ENCODE measurements at places on chromosomes 5 and 9.
A peak's percentile ranks its signal among the peaks of the same experiment; 100 is the strongest.

DNA sequence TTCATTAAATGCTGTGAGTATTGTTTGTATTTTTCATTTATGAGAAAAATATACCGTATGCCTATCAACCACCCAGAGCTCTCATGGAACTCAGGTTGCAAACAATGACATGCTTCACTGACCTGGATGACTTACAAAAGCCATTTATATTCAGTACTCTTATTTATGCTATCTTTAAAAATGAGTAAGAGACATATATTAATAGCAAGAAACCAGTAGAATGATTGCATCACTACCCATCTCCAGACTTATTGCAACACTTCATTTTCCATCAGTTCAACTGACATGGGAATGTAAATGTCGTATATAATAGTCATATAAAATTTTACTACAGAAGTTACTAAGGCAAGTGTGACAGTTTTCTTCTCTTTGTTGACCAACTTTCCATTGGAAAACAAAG lies 69.1 kb downstream of the OTP start:
- DNase-seq: no peak

DNA sequence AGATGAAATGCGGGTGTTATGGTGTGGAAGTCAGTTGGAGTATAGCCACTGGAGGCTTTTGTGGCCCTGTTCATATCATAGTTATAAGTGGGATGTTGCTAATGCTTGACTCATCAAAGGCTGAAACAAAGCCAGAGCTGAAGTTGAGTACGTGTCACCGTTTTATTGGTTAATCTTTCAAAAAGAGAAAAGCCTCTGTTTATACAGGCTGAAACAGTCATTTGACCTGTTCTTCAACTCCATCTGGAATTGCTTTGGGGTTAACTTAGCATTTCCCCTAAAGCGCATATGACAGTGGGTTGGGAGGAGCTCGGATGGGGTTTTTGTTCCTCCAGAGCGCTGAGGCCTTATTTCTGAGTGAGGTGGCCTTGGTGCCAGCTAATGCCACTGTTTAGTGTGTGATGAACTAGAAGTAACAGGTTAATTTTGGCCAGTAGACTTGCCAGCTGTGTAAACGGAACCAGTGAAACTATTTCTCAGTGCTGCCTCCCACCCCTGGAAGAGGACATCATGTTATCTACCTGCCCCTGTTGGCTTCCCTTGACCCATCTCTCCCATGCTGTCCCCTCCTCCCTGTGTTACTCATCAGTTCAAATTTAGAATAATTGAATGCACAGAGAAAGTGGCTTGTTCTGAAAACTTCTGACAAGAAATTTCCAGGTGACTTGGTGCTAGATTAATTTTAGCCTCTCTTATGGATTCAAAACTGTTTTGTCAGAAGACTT lies 34.2 kb downstream of the MTAP start:
- no peak for DNase-seq

DNA sequence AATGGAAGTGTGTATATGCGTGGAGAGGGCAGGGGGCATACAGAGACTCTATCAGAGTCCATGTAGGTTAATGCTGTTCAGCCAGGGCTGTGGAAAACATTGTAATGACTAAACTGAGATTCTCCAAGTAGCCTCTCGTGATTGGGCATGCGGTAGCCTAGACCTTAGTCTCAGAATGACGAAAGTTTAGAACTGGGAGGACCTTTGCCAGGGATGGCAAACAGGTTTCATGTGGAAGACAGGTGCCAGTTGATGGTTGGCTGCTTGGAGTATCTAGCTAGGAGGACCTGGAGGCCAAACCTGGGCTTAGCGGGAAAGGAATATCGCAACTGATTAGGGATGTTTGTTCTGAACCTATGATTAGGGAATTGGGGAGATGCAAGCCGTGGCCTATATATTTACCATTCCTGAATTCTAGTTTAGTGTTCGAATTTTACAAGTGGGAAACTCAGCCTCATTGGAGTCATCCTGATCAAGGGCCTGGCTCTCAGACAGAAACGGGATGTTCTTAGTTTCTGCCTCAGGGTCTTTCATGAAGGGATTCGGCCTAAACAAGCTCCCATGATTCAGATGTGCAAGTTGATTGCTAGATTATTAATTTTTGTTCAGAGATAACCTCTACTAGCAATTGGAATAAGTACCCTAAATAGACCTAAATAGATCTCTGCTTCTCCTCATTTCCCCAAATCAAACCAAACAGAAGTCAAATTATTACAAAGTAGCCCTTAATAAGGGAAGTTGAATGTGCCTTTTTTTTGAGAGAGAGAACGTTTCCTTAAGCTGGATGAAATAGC lies 26.8 kb upstream of the TJP2 start:
- no peak for DNase-seq

GRCh38 chr5:16570121-16570815 lies 46.5 kb downstream of the RETREG1 start:
- no peak for DNase-seq

- no peak for DNase-seq
These were observed 401.3 kb downstream of the ENC1 start for GRCh38 chr5:74239261-74239660.

- DNase-seq: no peak
These were observed 88.7 kb upstream of the PHF24 start for GRCh38 chr9:34869390-34869789.

GRCh38 chr5:139335811-139336210 lies 5.8 kb upstream of the PAIP2 start:
- DNase-seq: no peak

GRCh38 chr9:135986605-135987004 lies 25.4 kb upstream of the UBAC1 start:
- DNase-seq: no peak

DNA sequence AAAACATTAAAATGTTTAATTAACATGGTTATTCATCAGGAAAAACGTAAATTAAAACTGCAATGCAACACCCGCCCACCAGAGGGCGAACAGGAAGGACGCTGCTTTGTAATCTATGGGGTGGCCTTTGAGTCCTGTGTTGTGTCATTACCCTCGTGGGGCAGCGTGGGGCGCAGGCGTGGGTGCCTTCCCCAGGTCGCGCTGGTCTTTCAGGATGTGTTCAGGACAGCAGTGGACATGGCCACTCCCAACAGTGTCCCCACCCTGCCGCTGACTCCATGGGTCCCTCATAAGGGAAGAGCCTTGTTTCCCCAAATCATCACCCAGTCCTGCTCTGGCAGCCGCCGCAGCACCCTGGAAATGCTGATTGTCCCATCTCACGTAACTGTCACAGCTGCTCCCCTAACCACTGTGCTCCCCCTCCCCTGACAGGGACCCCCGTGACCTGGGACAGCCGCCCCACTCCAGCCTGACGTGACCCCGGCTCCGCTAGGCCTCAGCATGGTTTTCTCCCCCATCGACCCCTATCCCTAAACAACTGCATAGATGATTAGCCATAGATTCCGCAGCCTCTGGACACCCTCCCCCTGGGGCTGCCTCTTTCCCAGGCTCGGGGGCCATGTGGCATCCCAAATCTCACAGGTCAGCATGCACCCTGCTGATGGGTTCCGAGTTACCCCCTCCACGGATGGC lies 36.4 kb downstream of the GLT6D1 start:
- peak; percentile 61 for DNase-seq

- no peak for DNase-seq
These were observed 95.6 kb downstream of the MLLT3 start for GRCh38 chr9:20526500-20527319.

- DNase-seq: no peak
These were observed 480.0 kb downstream of the CCDC171 start for GRCh38 chr9:16032799-16033198.

DNA sequence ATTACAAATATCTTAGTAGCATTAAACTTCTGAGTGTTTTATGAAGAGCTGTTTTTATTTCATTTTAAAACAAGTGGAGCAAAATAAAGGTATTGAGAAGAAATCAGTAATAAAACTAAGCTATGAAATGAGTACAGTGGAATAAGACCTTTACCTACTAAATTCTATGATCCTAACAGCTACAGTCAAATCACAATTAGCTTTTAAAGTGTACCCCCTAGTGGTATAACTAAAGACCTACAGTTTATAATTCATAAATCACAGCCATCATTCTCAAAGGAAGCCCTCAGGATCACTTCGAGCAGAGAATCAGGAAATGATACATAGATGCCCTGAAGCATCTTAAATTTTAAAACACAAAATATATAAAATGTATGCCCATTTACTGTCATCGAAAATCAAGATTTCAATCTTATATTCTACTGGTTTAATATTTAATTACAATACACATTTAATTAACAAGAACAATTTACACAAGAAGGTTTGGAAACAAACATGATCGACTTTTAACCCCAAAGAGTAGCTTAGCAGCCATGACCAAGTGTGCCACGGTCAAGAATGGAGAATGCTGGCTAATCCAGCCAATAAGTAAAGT lies 12.3 kb downstream of the CCNH start:
- peak; percentile 58 for DNase-seq

- DNase-seq: no peak
These were observed 31.5 kb upstream of the MVB12B start for GRCh38 chr9:126295082-126295477.

Measured in hematopoietic multipotent progenitor cell treated with erythropoietin and hydrocortisone succinate and interleukin-3 and kit ligand, for 15 days (in vitro differentiated cells).